Transverse colon (tissue), 4 donors: ENCODE measurements at places on chromosomes 4 and X.

DNA sequence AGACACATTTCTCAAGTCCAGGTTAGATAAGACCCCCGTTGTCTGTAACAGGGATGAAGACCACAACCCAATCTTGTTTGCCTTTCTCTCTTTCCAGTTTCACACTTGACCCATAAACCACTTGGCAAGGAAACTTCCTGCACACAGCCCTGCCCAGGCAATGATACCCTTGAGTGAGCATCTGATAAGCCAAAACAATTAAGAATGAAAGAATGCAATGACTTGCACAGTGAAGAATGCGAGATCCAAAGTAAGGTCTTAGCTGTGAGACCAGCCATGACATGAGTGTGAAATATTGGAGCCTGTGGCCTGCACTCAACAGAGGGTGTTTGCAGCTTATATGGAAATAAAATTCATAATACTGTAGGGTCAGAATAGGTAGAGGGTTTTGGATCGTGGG lies 37.9 kb upstream of the MXRA5 start:
- no peak for DNase-seq

DNA sequence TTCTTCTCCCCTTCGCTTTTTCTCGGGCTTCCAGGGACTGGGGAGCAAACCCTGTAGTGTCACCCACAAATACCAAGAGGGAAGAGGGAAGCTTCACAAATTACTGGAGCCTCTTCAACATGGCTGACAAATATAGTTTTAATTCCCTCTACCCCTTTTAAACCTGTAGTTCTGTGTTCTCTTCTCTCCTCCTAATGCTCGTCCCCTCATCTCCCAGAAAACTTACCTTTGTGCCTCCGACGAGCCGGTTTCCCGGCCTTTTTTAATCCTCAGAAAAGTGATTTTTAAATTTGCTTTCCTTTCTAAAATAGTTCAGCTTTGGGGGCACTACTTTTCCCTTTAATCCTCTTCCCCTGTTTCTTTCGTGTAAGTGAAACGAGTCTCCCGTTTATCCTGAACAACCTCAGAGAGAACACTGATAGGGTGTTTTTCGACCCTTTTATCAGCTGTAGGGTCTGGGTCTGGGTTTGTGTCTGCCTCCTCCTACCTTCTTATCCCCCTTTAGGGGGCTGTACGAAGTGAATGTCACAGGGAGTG lies 408 bp downstream of the TET2 start:
- DNase-seq: no peak

- no peak for DNase-seq
Measured at GRCh38 chr4:119939071-119939995, 127.3 kb downstream of the MAD2L1 start.

- no peak for DNase-seq
Measured at GRCh38 chr4:80259012-80259411, 7.5 kb upstream of the FGF5 start.

DNA sequence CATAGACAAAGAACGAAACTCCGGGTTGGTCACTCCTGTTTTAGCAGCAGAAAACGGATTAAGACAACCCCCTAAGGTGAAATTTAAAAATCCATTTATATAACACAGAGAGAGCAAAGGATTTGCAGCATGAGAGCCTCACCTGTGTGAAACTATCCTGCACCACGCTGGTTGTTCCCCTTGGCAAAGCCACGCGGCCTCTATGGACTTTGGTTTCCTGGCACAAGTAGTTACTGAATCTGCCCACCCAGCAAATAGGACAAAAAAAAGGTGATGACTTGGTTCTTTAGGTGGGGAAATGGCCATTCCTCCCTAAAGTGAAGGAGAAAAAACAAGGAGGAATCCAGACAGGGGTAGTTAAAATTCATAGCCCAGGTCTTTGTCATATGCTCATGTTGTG lies 133.1 kb downstream of the PLS3 start:
- no peak for DNase-seq

GRCh38 chr4:139625482-139625881 lies 40.1 kb upstream of the MGST2 start:
- no peak for DNase-seq

- no peak for DNase-seq
Measured at GRCh38 chr4:159685340-159686092, 582.6 kb downstream of the RAPGEF2 start.

DNA sequence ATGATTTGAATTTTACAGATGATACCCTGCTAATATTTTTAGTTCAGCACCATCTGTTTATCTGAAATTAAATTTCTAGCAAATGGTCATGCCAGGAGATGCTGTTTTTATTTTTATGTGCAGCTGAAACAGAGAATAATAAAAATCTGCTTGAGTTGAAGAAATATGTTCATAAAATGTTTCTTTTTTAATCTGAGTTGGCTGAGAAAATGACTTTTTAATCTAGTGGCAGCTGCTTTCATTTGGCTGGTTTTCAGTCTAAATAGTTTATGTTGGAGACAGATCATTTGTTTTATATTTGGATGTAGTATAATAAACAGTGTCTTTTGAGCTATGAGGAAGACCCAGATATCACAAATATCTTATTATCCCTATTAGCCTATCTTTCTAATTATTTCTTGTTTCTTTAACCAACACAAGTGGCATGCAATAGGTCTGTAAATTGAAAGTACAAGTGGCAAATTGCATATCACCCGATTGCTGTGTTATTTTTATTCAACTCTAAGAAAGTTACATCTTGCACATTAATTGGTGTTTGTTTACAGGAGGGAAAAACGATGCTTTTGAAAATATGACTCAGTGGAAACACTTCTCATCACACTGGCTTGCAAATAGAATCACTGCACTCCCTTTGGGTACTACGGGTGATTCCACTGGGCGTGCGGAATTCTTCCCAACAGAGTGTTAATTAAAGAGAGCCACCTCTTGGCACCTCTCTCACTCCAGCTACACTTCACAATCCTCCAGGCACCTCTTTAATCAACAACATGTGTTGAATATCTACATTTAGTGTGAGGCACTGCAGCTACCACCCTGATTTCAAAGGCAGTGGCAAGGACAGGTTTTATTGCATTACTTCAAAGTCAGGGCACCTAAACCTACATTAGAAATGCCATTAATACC lies 51.7 kb upstream of the AP1S2 start:
- DNase-seq: no peak

GRCh38 chrX:153482376-153483015 lies 12.1 kb upstream of the HAUS7 start:
- DNase-seq: no peak

GRCh38 chr4:125011646-125012045 lies 299.1 kb upstream of the ANKRD50 start:
- DNase-seq: no peak

- no peak for DNase-seq
Measured at GRCh38 chr4:59855630-59856352, 1344.3 kb upstream of the ADGRL3 start.

GRCh38 chr4:141860974-141861373 lies 224.6 kb downstream of the IL15 start:
- no peak for DNase-seq

- DNase-seq: no peak
Measured at GRCh38 chr4:6419452-6420028, 52.9 kb downstream of the PPP2R2C start.

- no peak for DNase-seq
Measured at GRCh38 chr4:19438233-19438632, 813.5 kb upstream of the SLIT2 start.

DNA sequence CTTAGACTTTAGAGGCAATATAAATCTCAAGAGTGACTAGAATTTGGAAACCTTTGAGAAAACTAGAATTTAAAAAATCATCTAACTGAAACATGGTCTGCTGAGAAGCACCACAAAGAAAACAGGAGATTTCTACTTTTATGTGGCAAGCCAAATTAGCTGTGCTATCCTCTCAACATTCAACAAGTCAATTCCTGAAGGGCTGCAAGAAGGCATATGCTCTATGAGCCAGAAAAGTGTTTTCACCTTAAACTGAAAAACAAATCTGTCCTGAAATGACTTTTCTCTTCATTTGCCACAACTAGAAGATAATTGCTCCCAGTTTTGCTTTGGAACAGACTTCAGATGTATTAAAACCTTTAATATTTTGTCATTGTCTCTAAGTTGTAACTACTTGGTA lies 263.2 kb upstream of the EDNRA start:
- DNase-seq: no peak

DNA sequence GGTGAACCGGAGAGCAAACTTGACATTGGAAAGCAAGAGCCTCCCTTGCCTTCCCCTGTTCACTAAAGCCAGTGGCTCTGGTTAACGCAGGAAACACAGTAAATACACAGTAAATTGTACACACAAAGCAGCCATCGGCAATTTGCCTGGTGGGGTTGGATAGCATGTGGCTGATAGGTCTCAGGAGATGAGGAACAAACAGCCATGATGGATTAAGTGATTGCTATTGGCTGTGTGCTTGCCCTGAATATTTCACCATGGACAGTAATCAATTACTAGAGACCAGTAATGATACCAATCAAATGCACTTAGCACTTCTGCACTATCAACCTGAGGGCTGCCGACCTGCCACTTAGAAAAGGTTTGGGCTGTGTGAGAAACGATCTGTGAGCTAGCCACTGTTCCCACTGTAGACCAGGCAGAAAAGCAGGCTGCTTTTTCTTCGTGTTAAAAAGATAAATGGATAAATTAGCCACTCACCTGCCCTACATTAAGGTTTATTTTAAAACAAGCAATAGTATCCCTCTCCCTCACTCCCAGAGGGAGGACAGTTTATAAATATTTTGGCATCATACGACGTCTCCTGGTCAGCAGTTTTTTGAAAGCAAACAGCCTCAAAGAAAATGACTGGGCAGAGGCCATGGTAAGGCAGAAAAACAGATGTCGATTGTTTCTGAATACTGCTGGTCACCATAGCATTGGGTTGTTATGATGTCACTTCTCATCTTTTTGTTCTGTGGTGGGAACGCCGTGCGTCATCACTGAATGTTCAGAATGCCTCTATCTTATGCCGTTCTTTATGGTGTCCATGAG lies 167.1 kb downstream of the MAML3 start:
- DNase-seq: no peak

DNA sequence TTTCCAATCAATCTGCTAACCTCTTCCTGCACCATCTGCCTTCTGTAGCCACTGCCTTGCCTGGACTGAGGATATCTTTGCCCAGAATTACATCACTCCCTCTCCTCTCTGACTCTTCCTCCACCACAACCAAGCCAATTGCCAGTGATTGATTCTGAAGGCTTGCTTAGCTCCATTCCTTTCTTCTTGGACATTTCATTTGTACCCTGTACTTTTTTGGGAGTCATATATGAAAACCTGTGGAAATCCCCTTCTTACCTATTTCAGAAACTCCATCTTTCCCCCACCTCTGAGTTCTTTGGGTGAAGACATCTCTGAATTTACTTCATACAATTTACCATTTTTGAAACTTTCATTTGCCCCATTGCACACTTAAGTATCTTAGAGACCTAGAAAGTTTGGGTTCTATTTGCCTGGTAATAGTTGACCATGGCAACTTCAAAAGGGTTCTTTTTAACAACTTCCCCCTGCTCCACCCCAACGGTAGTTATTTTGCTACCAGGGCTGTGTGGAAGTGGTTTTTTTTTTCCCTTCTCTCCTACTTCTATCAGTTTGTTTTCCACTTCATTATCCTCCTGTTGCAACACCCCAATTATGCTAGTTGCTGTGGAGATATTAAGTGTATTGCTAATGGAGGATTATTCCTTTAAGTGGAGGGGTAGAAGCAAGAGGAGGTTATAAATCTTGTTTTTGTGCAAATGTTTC lies 14.3 kb downstream of the SGMS2 start:
- no peak for DNase-seq

DNA sequence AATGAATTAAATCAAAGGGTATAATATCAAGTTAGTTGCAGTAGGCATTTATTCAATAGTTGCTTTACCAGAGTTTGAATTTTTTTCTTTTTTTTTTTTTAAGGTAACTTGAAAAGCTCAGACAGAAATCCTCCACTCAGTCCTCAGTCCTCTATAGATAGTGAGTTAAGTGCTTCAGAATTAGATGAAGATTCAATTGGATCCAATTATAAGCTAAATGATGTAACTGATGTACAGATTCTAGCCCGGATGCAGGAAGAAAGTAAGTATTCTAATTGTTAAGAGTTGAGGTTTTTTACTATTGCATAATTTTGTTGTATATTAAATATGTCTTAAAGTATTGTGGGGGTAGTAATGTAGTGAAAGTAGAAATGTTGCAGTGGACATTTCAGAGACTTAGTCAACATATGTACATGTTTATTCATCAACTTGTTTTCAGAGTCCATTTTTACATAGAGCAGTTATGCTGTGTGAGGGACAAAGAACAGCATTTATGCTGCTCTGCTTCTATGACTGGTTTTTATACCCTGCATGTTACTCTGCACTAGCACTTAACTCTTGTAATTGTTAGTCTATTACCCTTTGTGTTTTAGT lies 38.4 kb downstream of the SLAIN2 start:
- DNase-seq: no peak

- no peak for DNase-seq
Measured at GRCh38 chr4:15479913-15480185, 10.2 kb downstream of the CC2D2A start.

GRCh38 chr4:158053801-158054200 lies 119.0 kb downstream of the GASK1B start:
- no peak for DNase-seq

GRCh38 chrX:112669824-112670223 lies 9.9 kb downstream of the LHFPL1 start:
- DNase-seq: no peak

DNA sequence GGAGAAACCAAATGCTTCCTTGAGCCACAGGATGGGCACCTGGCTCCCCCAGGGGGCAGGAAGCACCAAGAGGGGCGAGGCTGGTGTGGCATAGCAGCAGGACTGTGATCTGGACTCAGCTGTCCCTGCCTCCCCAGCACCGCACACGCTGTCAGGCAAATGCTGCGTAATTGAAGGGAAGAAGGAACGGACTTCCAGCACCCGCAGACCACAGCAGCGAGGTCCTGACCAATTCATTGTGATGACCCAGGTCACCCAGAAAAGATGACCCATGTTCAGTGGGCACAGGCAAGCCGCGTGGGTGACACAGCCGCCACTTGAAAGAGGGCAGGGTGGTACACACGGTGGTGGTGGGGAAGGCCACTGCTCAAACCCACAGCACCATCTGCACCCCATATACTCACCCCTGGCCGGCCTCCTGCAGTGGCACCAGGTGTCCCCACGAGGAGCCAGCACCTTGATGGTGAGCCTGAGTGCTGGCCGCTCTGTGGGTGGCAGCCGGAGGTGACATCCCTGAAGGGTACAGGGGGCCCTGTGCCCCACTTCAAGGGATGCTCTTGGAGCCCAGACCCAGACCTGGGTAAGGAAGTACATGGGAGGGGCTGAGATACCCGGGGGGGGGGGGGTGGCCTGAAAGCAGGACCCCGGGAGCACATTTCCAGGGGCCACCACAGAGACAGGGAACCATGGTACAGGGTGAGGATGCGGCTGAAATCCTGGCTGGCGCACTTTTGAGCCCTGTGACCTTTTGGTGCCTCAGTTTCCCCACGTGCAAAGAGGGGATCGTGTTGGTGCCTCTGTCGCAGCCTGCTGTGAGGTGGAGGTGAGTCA lies 11.5 kb downstream of the NAT8L start:
- no peak for DNase-seq

GRCh38 chrX:120575379-120576114 lies 14.8 kb upstream of the CUL4B start:
- DNase-seq: no peak

DNA sequence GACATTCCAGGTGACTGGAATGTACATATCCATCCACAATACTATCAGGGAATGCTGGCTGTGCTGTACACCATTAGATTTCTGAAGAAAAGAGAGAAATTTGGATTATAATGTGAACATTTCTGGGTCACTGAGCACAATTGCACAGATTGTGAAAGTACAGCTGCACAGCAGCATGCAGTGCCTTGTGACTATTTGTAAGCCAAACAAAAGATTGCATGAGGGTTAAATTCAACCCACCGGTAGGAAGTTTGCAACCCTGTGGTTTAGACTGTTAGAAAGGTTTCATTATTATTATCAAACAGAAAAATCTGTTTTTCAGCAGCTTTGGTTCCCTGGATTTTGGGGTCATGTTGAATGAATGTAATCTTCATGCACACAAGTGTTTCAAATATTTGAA lies 24.5 kb downstream of the DDIT4L start:
- DNase-seq: no peak
